Posterior cingulate gyrus (tissue), 11 donors: ENCODE measurements at places on chromosomes 4 and X.

GRCh38 chr4:27081675-27082586 is 221.3 kb downstream of the STIM2 start:
- DNase-seq = no peak

- DNase-seq = no peak
Measured at GRCh38 chr4:48472794-48473193, 10.3 kb upstream of the SLC10A4 start.

- DNase-seq = no peak
Measured at GRCh38 chrX:97743014-97743413, 859.3 kb downstream of the RPA4 start.

DNA sequence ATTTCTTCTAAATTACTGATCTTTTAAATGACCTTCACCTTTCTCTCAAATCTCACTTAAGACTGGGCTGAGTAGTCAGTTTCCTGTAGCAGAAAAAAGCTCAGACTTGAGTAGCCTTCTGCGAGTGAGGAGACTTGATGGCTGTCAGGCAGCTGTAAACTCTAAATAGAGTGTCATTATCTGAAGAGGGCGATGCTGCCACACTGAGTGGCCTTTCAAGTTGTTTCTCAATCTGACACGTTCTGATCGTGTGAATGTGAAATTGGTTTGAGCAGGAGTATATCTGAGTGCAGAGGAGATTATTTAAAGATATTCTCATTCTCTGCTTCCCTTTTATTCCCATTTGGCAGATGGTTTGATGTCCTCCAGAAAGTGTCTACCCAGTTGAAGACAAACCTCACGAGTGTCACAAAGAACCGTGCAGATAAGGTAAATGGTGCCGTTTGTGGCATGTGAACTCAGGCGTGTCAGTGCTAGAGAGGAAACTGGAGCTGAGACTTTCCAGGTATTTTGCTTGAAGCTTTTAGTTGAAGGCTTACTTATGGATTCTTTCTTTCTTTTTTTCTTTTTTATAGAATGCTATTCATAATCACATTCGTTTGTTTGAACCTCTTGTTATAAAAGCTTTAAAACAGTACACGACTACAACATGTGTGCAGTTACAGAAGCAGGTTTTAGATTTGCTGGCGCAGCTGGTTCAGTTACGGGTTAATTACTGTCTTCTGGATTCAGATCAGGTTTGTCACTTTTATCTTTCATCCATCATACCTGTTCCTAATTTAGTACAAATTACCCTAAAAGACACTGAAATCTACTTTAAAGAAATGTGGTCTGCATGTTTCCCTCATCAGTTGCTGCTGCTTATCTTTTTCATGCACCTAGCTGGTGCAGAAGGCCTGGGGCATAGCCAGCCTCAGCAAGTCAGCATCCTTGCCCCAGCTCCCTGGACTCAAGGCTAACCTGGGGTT is 74.3 kb upstream of the MSANTD1 start:
- DNase-seq = no peak

- no peak for DNase-seq
Measured at GRCh38 chrX:139360356-139360755, 170.2 kb upstream of the F9 start.

DNA sequence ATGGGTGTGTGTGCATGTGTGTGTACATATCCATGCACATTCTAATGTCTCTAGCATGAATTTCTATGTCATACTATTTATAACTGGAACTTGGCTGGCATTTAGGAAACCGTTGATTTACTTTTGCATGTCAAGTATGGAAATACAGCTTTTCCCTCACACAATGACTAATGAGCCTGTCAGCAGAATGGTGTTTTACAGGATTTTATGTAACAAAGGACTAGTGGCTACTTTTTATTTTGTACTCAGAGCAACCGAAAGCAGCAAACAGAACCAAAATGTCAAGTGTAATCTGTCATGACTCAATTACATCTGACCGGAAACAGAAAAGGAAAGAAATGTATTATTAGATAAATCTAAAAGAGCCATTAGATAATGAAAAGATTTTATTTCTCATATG is 1911.5 kb upstream of the AGA start:
- no peak for DNase-seq

GRCh38 chrX:66046612-66047235 is 6.8 kb upstream of the VSIG4 start:
- no peak for DNase-seq

DNA sequence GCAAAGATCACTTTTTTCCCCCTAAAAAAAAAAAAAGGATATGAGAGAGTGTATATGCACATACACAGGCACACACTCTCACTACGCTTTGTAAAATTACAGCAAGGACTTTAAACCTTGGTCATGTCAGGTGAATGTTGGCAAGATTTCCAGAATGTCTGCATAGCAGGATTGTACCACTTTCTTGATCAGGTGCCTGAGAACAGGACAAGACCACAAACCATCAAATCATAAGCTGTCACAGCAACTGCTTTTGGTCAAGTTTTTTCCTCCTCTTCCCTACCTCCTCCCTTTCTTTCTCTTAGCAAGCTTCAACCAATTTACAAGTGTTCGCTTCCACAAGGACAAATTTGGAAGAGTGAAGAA is 15.3 kb downstream of the PPARGC1A start:
- DNase-seq = no peak

- no peak for DNase-seq
Measured at GRCh38 chr4:94307231-94307871, 35.3 kb downstream of the HPGDS start.

DNA sequence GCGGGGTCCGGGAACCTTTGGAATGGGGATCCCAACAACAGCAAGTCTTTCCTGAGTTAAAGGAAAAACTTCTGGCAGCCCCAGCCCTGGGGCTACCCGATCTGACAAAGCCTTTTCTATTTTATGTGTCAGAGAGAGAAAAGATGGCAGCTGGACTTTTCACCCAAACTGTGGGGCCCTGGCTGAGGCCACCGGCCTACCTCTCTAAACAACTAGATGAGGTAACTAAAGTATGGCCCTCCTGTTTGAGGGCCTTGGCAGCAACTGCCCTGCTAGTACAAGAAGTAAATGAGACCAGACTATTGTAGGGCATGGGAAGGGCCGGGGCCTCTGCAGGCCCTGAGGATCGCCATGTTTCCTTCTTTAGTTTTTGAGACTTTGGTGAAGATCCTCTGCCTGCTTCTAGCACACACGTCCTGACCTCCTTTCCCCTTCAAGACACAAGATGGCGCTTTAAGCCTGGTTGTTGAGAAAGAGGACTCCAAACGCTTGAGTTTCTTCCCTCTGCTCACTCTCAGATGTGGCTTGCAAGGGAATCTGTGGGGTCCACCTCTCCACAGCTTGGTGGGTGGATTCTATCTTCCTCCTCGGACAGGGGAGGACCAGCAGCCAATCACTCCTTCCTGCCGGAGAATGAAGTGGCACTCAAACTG is 18.5 kb upstream of the DRD5 start:
- peak; percentile 68 for DNase-seq

DNA sequence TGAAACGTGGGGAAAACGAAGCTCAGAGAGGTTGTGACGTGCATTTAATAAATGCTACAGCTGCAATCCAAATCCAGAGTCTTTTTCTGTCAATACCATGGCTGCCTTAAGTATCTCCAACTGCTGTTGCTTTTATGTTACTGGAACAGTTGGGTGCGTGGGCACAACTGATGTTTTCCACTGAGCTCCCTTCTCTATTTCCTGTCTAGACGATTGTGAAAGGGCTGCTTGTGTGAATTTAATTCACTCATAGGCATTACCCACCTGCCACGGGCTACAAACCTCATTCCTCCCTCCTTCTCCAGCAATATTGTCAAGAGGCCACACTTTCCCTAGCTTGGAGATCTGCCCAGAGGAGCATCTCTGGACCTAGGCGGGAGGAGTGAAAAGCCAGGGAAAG is 526.0 kb downstream of the MID1IP1 start:
- no peak for DNase-seq

GRCh38 chr4:137408527-137409177 is 123.6 kb downstream of the PCDH18 start:
- no peak for DNase-seq

DNA sequence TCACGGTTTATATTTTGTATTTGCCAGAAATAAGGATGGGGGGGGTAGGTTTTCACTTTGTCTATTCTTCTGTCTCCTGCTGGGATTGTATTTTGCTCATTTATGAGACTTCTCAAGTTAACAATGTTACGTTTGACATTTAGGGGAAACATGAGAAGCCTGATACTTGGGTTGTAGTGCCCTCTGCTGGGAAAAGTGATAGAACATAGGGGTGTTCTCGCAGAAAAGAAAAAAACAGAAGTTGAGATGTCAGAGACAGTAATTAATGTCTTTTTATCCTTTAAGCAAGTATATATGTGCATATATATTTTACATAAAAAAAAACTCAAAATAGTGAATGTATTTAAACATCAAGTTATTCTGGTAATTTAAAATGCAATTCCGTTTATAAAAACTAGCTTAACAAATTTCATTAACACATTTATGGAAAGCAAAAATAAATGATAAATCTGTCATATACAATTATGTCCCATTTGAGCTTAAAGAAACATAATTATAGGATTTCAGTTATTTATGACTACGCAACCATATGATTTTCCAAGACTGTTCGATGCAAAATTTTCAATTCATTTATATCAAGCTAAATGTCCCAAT is 46.0 kb upstream of the TMPRSS11F start:
- no peak for DNase-seq

GRCh38 chr4:85736571-85736970 is 261.6 kb downstream of the ARHGAP24 start:
- DNase-seq = no peak

DNA sequence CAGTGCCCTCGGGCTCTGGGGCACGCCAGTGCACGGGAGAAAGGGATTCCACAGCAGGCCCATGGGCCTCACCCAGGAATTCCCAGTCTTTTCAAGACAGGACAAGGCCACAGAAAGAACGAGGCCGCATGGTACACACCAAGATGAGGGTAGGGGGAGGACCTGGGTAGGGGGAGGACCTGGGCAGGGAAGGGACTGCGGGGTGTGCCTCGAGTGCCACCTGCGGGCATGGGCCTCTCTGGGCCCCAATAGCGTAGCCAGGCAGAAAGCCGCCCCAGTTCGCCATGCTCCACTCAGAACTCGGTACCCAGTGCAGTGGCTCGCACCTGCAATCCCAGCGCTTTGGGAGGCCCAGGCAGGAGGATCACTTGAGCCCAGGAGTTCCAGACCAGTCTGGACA is 14.0 kb upstream of the DUSP9 start:
- no peak for DNase-seq

- DNase-seq = no peak
Measured at GRCh38 chr4:86508436-86508835, 85.7 kb upstream of the PTPN13 start.

DNA sequence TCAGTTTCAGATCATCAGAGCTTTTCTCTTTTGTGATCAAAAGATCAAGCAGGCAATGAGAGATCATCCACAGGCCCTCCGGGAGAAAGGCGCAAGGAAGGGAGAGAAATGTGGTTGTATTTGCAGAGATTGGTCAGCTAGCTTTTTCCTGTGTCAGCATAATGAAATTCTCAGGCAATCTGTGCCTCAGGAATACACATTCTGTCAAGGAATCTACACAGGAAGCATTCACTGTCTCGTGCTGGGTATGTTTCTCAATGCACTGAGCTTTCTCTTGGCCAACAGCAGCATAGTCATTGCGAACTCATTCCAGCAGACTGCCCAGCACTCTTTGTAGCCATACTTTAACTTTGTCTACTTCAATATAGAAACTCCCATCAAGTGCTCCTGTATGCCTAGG is 413.7 kb downstream of the PPP3CA start:
- no peak for DNase-seq

DNA sequence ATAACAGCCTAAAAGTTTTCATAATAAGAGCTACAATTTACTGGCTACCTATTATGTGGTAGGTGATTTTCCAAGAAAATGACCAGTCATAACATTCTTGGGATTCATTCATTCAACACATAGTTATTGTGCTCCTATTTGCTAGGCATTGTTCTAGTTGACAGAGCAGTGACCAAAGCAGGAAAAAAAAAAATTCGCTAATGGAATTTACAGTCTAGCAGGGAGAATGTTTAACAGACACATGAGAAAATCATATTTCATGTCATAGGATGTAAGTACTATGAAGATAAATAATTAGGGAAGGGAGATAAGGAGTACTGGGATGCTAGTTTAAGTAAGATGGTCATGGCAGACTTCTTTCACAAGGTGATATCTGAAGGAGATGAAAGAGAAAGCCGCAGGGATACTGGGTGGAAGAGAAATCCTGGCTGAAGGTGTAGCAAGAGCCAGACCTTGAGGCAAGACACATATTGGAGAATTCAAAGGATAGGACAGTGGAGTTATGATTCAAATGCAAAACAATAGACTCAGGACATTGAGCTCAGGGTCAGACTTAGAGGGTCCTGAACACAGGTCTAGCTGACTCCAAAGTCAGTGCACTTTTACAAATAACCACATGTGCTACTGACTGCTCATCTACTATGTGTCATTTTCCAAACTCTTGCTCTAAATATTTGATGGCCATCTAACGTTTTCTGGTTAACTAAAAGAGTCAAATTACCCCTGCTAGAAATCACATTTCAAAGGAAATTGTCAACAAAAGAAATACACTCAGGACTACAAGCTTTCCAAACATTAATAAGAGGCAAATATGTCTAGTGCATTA is 20.4 kb downstream of the SPCS3 start:
- DNase-seq = no peak

DNA sequence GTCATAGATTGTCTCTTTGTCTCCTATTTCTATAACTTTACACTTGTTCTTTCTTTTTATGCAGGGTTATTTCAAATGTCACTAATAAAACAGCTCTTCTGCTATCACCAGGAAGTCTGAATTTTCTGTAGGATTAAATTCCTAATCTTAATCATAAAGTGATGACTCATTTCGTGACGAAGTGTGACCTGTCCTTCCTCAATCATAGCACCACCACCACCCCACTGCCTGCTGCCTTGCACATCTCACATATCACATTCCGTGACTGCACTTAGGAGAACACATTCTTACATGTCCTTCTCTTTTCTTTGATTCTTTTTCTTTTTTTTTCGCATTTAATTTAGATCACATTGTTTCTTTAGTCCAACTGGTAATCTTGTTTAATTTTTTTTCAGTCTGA is 57.7 kb upstream of the UGT2B7 start:
- DNase-seq = no peak

DNA sequence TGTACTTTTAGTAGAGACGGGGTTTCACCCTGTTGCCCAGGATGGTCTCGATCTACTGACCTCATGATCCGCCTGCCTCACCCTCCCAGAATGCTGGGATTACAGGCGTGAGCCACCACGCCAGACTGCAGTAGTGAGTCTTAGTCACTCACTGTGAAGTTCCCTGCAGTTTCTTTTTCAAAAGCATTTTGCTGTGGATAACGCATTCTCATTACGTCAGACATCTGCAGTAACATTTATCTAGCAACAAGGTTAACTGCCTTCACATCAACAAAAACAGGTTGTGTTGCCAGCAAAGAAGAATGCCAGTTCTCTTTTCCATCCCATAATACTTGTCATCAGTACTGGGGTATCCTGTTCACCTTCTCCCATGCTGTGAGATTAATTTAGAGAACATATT is 164.6 kb downstream of the DHRSX start:
- no peak for DNase-seq

- DNase-seq = no peak
Measured at GRCh38 chr4:3329887-3330286, 37.1 kb downstream of the RGS12 start.

- DNase-seq = no peak
Measured at GRCh38 chrX:74450803-74451449, 29.6 kb downstream of the SLC16A2 start.

GRCh38 chrX:15129412-15129811 is 140.5 kb downstream of the ASB9 start:
- no peak for DNase-seq
